ENCODE measurements at places on chromosomes 7 and 10.

DNA sequence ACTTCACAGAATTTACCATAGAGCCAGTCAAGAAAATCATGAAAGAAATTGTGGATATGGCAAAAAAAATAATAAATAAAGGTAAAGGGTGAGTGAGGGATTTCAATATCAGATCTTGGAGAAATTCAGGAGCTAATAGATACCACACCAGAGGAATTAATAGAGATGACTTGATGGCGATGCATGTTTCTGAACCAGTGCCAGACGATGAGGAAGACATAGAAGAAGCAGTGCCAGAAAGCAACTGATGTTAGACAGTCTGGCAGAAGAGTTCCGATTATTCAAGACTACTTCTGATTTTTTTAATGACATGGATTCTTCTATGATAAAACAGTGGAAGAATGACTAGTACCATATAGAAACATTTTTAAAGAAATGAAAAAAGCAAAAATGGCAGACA is 314.7 kb downstream of the BICC1 start:
- DNase-seq: no peak

DNA sequence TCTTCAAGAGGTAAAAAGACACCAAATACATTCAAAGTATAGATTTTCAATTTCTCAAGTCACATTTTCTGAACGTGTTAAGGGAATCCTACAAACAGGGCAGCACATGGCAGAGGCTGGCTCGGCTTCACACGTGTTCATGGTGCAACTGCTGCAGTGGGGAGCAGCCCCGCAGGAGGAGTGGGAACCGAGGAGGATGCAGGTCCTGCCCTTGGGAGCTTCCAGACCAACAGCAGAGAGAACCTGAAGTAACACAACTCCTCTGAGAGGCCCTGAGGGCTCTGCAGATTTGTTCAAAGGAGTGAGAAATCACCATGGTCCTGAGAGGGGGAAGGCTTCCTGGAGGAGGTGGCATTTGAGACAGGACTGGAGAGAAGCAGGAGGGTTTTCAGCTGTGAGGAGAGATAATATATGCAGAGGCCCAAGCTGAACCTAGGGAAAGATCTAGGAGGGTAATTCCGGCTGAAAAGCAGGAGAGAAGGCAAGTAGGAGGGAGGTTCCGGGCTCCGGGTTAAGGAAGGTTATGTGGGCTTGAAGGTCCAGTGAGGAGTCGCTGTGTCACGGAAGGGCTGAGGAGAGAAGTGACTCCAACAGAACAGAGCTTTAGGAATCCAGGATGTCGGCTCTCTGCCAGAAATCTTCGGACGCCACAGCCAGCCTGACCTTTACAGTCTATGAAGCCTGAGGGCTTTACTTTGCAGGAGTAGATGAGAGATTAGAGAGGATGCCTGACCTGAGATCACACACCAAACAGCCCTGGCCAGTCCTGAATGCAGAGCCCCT is 77.5 kb downstream of the GPR26 start:
- no peak for DNase-seq

DNA sequence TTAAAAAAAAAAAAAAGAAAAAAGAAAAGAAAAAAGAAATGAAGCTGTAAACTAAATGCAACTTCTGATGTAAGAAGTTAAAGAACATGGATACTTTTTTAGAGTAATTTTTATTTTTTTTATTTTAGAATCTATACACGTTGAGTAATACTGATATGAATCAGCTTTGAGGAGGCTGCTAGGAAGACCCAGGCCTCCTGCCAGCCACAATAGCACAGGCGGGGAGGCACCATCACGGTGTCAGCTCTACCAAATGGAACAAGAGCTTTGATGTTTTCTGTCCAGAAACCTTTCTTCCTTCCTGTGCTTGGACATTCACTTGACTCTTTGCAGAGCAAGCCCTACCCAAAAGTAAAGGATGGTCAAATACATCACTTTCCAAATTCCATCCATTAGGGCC is 45.3 kb upstream of the EGR2 start:
- DNase-seq: no peak

- no peak for DNase-seq
Observed at GRCh38 chr10:66877361-66877760, 48.5 kb upstream of the LRRTM3 start.

DNA sequence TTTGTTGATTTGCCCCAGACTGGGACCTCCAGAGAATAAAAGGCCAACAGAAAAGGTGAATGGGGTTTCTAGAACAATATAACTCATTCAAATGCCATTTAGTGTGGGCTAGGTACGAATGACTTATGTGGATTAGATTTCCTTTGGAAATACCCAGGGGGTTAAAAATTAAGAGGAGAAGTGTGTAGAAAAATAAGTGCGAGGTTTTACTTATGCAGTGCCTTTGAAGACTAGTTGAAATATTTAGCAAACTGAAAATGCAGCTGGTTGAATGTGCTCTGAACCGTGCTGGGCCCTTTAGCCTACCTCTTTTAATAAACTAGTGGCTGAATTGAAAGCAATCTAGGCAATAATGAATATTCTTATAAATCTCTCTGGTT is 180.6 kb downstream of the LRMDA start:
- no peak for DNase-seq

DNA sequence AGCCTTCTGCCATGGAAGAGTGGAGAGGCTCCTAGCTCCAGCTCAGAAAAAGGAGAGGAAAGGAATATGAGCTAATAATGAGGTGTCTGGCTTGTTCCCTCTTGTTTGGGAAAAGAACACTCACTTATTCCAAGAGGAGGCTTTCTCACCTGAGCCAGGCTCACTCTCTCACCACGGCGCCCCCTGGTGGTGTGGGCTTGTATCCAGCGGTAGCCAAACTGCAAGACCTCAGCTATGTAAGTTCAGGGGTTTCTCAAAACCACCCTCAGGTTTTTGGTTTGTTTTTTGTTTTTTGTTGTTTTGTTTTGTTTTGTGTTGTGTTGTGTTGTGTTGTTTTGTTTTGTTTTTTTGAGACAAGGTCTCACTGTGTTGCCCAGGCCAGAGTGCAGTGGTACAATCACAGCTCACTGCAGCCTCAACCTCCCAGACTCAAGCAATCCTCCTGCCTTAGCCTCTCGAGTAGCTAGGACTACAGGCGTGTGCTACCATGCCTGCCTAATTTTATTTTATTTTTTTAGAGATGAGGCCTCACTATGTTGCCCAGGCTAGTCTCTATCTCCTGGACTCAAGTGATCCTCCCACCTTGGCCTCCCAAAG is 124.0 kb downstream of the TMEM130 start:
- peak; percentile 71 for DNase-seq

GRCh38 chr7:129635300-129636029 is 23.9 kb downstream of the NRF1 start:
- DNase-seq: no peak

DNA sequence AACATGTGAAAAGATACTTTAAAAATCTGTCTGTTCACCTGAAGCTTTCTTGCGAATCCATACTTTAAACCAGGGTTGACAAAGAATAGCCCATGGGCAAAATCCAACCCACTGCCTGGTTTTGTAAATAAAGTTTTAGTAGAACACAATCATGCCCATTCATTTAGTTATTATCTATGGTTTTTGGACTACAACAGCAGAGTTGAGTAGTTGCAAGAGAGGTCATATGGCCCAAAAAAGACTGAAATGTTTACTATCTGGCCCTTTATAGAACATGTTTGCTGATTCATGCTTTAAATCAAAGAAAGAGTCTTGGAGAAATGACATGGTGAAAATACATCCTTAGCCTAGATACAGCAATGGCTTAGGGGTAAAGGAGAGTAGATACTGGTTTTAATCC is 356.2 kb downstream of the RNLS start:
- no peak for DNase-seq

GRCh38 chr7:132856416-132856815 is 225.5 kb downstream of the CHCHD3 start:
- no peak for DNase-seq

DNA sequence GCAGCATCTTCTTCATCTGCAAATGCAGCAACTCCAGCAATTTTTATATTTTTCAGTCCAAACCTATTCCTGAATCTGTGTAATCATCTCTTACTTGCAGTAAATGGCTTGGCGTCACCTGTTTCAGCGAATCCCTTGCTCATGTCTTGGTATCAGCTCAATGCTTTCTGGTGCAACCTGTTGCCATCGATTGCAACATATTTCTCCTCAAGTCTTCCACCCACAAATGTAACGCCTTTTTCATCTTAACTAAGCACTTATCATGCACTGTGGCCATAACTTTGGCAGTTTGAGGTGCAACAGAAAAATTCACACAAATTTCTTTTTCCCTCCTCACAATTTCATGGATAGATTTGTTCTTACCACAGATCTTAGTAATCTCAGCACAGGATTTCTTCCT is 168.3 kb downstream of the HERPUD2 start:
- DNase-seq: no peak

DNA sequence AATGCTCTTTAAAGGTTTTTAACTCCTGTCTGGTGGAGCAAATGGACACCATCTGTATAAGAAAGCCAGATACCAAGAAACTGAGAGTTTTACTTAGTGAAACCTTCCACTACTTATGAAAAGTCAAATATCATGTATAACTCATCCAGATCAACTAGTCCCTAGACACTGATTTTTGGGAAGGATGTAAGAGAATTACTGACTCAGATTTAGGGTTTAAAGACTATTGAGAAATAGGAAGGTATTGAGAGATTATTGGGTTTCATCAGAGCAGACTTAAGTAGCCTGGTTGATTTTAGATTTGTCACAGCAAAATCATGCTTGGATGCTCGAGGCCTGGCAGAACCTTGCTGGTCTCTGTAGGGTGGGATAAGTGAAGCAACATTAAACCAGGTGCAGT is 3.1 kb downstream of the CSTF2T start:
- DNase-seq: no peak

GRCh38 chr10:72846238-72846637 is 47.3 kb upstream of the OIT3 start:
- DNase-seq: no peak

DNA sequence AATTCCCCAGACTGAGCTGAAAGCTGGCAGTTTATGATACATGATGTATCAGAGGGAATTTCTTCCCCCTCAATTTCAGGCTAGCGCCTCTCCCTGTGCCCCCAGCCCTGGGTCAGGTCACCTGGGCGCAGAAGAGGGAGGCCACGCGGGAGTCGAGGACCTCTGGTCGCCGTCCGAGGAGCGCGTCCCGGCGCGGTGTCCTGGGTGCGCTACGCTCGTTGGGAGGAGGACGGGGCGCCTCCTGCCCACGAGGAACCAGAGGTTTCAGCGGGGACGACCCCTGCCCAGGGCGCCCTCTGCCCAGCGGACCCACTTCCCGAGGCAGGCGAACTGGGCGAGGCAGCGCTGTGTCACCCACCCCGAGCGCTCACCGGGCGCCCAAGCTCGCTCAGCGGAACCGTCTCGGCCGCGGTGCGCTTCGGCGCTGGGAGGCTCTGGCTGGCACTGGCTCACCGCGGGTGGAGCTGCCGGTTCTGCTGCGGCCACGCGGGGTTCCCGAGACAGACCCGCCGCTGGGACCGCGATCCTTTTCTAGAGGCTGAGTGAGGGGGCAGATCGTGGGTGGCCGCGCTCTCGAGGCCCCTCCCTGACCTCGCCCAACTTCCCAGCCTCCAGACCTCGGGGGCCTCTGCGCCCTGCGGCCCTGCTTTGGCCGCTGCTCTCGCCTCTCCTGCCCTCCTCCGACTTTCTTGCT is at the start of gene FAM237B:
FAM237B (minus strand) TSS at position 504 of the 694 bp plus-strand sequence. CDS start 1,556 bp downstream, outside the sequence.
- DNase-seq: no peak

GRCh38 chr10:43852644-43853214 is 204.0 kb upstream of the ZNF32 start:
- peak; percentile 42 for DNase-seq

- no peak for DNase-seq
Observed at GRCh38 chr10:52313256-52313932, 687 bp upstream of the DKK1 start.

DNA sequence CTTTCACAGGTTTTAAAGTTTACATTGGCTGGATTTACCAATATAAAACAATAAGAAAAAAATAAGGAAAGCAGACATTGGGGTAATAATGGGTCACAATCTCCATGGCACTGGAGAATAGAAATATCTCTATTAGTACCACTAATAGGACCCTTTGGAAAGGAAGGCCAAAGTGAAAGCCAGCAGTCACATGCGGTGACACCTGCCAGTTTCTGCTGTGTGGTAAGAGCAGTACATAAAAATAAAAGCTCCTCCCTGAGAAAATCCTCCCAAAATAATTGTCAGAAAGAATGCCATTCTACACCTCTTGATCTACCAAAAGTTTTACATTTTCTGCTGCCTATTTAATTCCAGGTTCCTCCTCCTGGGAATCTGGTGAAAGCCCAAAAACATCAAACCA is 30.4 kb upstream of the SLC13A1 start:
- DNase-seq: no peak

- DNase-seq: no peak
Observed at GRCh38 chr10:133353202-133353959, 4.4 kb downstream of the FUOM start.

GRCh38 chr10:46094931-46095750 is 49.1 kb upstream of the MSMB start:
- DNase-seq: peak; percentile 37

DNA sequence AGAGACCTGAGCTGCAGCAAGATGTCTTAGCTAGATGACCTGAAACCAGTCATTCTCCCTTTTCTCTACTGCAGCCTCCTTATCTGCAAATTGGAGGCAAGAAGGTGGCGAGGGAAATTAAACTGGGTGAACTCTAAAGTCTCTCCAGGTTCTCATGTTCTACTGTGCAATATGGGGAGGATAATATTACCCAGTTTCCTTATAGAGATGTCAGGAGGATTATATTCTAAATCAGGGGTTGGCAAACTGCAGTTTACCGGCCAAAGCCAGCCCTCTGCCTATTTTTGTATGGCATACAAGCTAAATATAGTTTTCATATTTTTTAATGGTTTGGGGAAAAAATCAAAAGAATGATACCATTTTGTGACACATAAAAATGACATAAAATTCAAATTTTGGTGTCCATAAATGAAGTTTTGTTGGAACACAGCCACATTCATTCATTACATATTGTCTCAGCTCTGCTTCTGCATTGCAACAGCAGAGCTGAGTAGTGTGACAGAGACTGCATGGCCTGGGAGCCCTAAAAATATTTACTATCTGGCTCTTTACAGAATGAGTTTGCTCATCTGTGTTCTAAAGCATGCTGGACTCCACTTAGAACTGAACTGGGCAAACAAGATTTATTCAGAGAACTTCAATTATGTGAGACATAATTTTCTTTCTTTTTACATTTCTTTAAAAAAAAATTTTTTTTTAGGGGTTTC is 19.2 kb upstream of the MALSU1 start:
- no peak for DNase-seq

GRCh38 chr10:123151737-123152135 is 2.5 kb upstream of the BUB3 start:
- DNase-seq: no peak

GRCh38 chr10:1368842-1369171 is 312.6 kb downstream of the WDR37 start:
- no peak for DNase-seq
